Activated CD4-positive, alpha-beta T cell treated with anti-CD3 and anti-CD28 coated beads, Interleukin-2, amount 50 U/mL, for 48 hours (primary cell): ENCODE measurements at places on chromosomes 1 and 21.

DNA sequence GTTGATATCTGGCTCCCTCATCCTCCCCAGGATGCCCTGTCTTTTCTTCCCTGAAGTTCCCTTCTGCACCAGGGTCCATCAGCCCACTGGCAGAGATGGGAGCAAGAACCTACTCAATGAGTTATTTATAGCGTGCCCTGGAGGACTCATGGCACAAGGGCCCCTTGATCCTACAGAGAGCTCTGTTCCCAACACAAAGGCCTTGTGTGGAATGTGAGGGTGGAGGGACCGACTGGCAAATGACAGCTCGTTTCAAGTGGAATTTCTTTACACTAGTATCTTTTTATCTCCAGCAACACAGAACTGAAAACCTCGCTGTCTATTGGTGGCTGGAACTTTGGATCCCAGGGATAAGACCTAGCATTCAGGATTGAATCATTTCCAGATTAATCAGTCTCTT lies 22.4 kb downstream of the CHI3L2 start:
- no peak for DNase-seq

- peak; percentile 46 for DNase-seq
These were observed 1.7 kb downstream of the SPSB1 start for GRCh38 chr1:9294405-9294773.

DNA sequence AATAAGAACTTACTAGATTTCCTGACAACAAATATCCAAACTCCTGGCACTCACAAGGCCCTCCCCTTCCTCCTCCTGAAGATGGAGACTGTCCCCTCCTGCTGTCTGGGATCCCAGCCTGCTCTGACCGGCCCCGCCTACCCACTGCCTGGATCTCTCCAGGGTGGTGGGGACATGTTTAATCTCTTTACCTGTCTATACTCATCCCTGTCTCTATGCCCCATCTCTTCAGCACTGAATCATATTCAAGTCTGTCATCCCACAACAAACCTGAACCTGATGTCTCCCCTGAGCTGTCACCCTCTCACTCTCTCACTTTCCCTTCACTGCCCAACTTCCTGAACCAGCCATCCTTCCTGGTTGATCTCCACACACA lies 22.1 kb downstream of the MATN1 start:
- DNase-seq, result no peak

DNA sequence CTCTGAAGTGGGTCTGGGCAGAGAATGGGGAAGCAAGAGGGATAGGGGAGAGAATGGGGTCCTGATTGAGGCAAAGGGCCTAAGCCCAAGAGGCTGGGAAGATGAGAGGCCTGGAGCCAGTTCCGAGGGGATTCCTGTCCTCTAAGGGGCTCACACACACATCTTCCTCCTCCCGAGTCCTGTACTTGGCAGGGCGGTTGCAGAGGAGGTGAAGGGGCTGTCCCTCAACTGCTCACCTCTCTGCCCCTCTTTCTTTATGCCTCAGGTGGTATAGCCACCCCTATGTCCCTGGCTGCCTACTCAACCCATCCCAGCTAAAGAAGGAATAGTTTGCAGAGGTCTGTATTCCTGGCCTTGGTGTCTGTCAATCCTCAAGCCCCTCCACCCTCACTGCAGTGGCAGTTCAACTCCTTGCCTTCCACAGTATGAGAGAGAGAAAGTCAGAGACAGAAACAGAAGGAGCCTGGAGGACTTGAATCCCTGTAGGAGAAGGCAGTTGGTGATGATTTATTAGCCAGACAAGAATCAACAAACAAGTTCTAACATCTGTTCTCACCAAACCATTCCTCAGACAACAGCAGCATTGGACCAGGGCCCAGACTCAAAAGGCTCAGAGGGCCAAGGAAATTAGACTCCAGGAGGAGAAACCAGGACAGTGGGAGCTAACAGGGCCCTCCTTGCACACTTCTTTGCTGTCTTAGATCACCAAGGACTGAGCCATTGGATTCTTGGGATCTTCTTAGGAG lies 10.7 kb downstream of the SH2D2A start:
- DNase-seq, result no peak

DNA sequence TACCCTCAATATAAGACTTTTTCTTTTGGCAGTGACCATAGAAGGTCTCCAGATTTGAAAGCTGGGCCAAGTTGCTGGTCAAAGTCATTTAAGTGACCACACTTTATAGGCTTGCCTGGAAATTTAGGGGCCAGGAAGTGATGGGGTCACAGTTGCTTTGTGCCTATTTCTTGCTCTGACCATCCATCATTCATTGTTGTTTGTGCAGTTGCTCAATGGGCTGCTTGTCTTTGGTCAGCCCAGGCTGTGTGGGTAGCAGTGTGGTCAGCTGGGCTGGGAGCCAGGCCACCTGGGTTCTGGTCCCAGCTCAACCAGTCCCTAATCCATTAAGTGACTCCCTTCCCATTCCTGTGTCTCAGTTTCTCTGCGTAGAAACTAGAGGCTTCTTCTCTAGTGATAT lies 2.1 kb upstream of the OTUD7B start:
- DNase-seq, result no peak

DNA sequence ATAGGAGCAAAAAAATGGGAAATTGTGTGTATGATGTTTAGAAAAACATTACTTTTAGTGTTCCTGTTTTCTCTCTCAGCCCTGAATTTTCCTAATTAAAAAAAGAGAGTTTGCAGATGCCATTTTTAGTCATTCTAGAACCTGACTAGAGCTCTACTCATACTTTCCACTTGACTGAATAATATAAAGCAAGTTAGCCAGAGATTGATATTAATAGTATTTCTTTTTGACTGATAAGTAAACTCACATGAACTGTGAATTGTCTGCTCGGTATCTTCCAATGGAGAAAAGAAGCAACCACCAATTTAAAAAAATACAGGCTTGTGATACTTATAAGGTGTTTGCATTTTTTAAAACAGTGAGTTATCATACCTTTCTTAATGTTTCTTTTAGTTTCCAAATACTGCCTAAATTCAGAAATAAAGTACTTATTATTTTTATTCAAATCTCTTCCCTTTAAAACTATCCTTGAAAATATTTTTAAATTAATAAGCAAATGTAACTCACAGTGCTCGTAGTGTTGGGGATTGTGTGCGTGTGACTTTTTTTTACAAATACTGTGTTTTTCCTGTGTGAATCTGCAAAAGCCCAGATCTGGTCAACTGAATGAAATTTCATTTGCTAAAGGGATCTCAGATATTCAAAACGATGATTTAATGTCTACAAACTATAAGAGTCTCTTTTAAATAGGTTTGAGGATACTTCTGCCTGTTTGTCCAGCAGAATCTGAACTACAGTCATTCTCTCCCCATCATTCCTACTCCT lies 9.8 kb downstream of the RAP1A start:
- no peak for DNase-seq

GRCh38 chr1:30038134-30039025 lies 685.0 kb downstream of the MATN1 start:
- DNase-seq, result no peak

DNA sequence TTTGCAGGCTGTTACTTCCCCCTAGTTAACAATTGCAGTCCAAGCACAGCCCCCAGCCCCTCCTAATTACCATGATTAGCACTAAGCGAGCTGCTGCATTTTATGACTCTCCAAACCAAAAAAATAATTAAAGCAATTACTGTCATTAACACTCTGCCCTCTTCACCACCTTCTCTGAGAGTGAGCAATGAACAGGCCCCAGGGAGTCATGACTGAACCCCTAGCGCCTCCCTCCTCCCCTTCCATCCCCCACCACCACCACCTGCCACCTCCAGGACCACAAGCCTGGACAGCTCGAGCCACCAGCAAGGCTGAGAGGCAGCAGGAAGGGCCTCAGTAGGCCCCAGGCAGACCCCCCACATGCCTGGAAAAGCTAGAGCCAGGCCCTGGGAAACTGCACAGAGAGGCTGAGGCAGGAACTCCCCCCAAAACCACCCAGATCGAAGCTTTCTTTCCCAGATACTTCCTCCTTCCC lies 35.5 kb upstream of the ZC3H12A start:
- DNase-seq, result no peak

DNA sequence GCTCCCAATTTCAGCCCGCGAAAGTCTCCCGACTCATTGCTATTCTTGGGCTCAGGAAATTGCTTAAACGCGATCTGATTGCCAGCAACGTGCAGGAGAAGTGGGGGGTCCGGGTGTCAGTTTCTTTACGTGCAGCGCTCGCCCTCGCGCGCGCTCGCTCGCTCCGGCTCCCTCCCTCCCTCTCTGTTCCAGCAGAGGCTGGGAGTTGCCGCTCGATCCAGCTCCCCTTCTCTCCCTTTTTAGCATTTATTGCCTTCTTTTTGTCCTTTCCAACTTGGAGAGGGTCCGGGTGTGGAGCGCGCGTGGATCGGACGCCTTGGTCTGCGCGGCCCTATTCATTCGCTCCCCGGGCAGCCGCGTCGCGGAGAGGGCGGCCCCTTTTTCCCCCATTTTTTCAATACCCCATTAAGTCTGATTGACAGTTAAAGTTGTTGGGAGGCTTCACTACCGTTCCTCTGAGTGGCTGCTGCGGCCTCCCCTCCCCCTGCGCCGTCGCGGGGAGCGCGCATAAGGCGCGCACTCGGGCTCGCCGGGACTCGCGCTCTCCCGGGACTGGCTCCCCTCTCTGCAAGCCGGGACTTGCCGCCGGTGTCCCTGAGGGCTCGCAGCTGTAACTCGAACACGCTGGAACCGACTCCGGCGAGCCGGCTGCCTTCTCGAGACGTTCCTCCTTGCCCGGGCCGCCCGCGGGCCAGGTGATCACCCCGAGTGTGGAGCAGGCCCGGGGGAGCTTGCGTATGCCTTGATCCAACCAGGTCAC lies at the start of gene DHRS3:
Gene DHRS3 (minus strand): TSS at position 310 of the 760 bp plus-strand sequence. CDS start 862 bp downstream, outside the sequence.
- peak; percentile 65 for DNase-seq
